ENCODE measurements at places on chromosomes 1 and 21. TPM values are rescaled to one million over a fixed set of nuclear protein-coding genes. Genes with fewer than 3 reads are reported as not detected.

GRCh38 chr1:182685215-182685614 is 828 bp upstream of the RGS8 start:
- DNase-seq, result no peak

GRCh38 chr1:169514566-169515270 is 29.0 kb upstream of the SLC19A2 start:
- no peak for DNase-seq

GRCh38 chr1:74399249-74399648 is 113.2 kb downstream of the LRRC53 start:
- no peak for DNase-seq

DNA sequence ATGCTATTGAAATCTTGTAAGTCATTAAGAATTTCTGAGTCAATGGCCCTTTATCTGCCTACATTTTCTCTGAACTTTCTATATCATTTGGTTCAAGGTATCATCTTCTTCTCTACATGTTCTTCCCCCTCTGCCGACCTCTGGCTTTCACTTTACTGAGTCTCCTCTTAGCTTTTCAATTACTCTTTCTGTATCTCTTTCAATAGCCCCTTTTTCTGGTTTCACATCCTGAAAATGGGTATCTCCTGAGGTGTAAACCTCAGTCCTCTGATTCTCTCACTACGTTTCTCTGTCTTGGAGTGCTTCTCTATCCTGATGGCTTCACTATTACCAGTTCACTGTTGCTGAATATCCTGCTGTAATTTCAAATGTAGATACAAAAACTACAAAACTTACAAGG is 98.9 kb downstream of the LYST start:
- no peak for DNase-seq

GRCh38 chr1:203655671-203656070 is 29.0 kb downstream of the ATP2B4 start:
- no peak for DNase-seq

- DNase-seq, result no peak
These were observed 127.2 kb upstream of the ADAR start for GRCh38 chr1:154735061-154735803.

DNA sequence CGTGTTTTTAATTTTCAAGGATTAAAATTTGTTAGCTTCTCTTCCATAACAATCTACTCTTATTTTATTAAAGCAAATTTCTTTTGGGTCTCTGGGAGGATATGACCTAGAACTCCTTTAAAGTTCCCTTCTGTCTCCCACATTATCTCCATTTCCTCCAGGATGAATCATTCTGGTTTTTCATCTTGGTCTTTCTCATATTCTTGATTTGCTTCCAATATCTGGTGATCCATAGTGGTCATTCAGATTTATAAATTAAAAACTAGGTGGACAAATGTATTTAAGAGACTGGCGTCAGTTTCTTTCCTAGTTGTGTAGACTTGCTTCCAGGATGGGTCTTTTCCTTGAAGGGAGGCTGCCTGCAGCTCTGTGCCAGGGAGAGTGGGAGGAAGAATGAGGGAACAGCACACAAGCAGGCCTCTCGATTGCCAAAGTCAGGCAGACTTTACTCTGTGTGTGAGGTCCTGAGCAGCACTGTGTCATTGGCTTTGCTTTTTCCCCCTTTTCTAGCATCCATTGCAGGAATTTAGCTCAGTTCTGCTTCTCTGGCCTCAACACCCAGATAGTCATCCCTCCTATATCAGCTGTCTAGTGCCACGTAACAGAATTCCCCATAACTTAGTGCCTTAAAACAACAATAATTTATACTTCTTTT is 48.1 kb upstream of the FOXO6 start:
- no peak for DNase-seq

DNA sequence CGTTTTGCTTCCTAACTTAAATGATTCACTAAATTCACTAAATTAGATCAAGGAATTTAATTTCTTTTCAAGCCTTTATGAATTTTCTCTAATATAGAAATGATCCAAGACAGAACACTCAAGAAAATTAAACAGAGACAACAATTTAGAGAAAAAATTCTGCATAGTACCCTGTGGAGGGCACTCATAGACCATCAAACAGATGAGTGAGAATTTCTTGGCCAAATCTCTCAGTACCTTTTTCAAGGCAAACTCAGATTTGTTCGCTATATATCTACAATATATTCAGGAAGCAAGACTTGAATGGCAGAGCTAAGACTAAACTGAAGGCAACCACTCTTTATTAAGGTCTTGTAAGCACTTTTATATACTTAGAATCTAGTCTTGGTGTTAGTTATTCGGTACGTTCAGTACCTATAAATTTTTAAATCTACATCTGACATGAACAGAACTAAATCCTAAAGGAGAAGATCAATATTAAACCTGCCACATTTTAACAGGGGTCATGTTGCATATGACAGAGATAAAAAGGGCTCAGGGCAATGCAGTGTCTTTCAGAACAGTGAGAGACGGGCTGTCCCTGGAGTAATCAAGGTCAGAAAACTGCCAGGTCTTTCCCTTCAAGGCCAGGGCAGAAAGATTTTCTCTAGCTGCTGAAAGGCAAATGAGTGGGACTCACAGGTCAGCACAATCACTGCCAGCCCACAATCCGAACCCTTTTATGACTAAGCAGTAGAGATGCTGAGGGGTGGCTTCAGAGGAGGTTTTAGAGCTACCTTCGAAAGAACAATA is 118.8 kb upstream of the TMPRSS15 start:
- DNase-seq, result no peak

DNA sequence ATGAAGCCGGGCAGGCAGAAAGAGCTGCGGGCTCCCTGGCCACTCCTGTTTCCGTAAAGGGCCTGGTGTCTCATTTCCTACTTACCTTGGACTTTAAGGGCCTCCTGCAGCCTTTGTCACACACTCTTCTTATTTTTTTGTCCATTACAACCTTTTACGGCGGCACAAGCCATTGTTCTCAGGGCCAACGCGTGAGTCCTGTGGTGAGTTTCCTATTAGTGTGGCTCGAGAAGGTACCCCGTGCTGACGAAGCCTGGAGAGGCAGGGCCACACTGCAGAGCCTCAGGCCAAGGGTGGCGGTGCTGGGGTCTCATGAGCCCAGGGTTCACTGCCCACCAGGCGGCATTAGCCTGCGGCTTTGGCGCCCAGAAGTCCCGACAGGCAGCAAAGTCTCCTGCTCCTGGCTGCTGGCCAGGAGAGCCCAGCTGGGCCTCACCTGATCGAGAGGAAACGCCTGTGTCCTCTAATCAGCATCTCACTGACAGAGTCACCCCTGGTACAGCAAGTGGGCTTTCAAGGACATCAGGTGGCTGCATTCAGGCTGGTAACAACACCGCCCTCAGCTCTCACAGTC is 62.0 kb downstream of the SIK1 start:
- DNase-seq, result no peak

GRCh38 chr1:17023573-17023972 is 11.8 kb upstream of the ATP13A2 start:
- no peak for DNase-seq

- DNase-seq, result no peak
These were observed 176.8 kb upstream of the ARHGEF16 start for GRCh38 chr1:3277623-3278022.

DNA sequence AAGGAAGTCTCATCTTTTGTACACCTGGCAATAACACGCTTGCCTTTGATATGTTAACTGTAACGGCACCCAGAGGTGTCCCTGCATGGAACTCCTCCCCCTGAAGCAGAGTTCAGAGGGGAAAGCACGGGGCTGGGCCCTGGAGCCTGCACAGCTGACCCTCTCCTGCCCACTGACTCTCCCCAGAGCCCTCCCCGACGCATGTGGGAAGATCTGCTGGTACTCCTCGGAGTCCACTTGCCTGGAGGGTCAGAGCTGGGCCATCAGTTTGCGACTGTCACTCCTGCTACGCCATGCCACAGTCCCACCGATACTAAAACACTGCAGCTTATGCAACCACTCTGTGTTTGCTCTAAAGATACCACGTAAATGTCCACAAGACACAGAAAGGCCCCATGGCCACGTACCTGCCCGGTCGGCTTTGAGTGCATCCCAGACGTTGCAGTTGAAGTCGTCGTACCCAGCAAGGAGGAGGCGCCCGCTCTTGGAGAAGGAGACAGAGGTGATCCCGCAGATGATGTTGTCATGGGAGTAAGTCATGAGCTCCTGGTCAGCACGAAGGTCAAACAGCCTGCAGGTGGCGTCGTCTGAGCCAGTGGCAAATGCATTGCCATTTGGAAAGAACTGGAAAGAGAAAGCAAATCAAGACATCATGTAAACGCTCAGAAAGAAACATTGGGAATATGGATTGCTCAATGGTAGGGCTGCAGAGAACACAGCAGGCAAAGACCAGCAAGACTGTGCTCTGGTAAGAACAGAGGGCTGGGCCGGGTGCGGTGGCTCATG is 10.6 kb upstream of the NADK start:
- no peak for DNase-seq

GRCh38 chr21:44305691-44306090 is 5.8 kb downstream of the PFKL start:
- DNase-seq, result no peak

DNA sequence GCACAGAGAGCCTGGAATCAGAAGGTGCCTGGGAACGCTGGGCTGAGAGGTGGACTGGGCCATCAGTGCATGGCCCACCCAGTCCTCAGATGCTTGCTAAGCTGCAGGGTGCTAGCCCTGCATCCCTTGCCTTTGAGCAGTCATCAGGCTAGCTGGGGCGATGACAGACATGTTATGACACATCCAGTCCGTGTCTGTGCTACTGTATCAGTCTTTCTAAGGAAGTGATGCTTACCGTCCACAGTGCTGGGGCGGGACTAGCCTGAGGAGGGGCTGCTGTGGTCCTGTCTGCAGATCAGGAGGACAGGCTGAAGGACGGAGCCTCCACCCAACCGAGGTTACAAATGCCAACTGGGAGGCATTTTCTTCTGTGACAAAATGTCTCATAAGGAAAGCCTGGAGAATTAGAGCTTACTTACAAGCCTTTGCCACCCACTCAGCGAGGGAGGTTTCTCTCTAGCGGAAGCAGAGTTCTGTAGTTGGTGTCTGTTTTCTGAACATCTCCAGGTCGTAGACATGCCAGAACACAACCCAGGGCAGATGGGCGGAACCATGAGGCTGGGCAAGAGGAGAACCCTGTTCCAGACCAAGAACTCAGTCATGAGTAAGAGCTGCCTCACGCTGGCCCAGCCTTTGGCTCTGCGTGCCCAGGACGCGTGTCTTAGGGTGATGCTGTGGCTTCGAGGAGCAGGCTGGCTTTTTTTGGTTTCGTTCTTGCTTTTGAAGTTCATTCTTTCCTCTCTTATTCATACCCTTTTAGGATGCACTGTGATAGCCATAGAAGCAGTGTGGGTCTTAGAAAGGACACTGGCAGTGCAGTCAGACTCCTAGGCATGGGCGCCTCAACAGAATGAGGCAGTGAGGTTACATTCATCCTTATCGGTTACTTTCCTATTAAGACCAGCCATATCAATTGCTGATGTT is 14.3 kb downstream of the SLFNL1 start:
- DNase-seq, result no peak

GRCh38 chr1:45640293-45640692 is 16.4 kb upstream of the CCDC17 start:
- no peak for DNase-seq

DNA sequence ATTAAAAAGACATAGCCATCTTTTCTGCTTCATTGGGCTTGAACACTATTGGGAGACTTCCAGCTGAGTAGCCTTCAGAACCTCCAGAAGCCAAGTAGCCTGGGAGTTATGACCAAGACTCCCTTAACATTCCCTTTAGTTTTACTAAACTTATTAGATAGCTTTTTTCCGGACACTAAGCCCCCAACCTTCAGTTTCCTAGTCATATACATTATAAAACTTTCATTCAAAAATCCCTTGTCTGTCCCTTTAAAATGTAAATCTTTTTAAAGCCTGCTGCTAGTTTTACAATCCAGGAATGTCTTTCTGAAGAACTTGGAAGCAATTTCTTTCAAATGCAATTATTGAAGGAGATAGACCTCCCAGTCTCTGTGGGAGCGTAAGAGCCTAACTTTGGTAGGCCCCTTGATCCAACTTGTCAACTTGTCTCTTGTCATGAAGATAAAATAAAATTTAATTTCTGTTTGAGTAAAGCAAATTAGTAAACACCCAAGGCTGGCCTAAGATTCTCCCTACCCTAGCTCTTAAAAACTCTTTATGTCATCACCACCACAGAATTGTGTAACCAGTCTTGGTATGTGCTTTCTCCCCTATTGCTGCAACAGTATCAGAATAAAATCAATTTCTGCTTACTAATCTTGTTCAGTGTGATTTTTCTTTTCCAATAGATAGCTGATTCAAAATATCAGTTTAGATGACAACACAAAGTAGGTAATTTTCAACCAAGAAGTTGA is 796.2 kb downstream of the PLA2G4A start:
- DNase-seq, result no peak

DNA sequence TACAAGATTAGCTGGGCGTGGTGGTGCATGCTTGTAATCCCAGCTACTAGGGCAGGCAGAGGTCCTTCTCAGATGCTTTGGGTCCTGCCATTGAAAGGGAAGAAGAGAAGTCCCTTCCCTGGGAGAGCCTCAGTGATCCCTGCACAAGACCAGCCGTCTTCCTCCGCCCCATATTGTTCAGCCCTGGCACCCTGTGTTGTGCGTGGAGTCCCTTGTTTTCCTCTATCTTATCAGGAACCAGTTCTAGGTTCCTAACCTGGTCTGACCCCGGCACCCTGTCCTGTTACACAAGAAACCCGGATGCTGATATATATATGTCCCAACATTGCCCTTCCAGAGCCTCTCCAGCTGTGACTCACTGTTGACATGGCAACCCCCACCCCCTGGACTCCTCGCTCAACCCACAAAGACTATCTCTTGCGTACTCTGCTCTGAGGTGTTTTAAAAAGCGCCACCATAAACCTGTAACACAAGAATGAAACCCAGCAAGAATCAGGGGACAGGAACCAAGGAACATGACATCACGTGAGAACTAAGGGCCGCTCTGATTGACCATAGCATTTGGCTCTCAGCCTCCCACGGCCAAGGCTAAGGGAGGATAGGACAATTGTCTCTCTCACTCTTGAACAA is 4.8 kb downstream of the MX2 start:
- peak; percentile 21 for DNase-seq

- DNase-seq, result no peak
These were observed 2.4 kb downstream of the EPS15 start for GRCh38 chr1:51516649-51517158.

DNA sequence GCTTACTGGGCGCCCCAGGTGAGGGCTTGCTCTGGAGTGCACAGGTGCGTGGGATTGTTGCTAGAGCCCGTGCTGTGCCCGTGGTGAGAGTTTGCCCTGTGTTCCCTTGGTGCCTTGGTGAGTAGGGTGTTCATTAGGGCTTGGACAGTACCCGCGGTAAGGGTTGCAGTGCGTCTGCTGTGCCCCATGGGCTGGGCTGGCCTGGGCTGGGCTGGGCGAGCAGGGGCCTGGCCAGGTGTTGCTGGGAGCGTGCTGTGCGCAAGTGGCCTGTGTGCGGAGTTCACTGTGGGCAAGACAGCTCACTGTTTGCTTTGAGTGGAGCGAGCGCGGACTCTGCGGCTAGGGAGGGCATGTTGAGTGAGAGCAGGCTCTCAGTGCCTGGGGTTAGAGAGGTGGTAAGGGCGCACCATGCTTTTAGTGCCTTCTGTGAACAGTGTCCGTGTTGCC is 725 bp downstream of the CR1L start:
- no peak for DNase-seq

GRCh38 chr1:225950905-225951497 is 10.0 kb upstream of the LEFTY2 start:
- DNase-seq, result no peak

Gene CSMD2
- not detected for total RNA-seq

Gene OLFML3
- total RNA-seq, result 0.90 TPM

Gene PRAMEF7
- not detected for total RNA-seq

Gene IFI16
- 326 TPM for total RNA-seq

Gene AQP10
- not detected for total RNA-seq

Gene SYCP1
- not detected for total RNA-seq

Gene TNNI3K
- not detected for total RNA-seq

Gene SELL
- 211 TPM for total RNA-seq

Gene CADM3
- total RNA-seq, result not detected

Gene RPTN
- total RNA-seq, result not detected
